ENCODE measurements at places on chromosomes 2 and 18.

DNA sequence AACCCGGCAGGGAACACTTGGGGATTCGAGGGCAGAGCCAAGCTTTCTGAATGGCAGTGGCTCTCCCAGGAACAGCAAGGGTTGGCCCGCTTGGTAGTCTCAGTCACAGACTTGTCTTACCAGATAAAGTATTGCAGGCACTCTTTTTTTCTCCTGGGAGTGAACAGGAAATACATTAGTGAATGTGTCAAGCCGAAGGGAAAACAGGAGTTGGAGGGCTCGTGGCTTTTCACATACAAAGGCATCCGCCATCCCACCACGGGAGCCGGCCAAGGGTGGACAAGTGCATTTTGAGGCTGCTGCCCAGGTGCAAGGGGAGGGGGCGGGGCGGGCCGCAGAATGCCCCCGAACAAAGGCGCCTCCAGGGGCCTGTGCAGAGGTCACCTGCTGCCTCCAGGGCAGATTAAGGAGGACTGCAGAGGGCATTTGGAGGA is 163.3 kb upstream of the SIX3 start:
- no peak for DNase-seq

GRCh38 chr2:33108483-33109443 is 162.0 kb downstream of the LTBP1 start:
- DNase-seq, result no peak

DNA sequence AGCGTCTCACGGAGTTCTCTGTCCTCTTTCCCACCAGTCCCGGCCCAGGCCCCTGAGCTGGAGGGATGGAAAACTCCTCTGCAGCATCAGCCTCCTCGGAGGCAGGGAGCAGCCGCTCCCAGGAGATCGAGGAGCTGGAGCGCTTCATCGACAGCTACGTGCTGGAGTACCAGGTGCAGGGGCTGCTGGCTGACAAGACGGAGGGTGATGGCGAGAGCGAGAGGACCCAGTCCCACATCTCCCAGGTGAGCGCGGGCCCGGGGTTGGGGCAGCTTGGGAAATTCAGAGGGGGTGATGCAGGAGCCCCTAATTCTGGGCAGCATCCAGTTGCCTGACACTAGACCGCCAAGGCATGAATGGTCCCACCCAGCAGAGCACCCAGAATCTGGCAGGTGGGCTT is 80.7 kb downstream of the CTIF start:
- DNase-seq, result no peak

- no peak for DNase-seq
Observed at GRCh38 chr2:104874230-104874629, 20.3 kb downstream of the POU3F3 start.

- DNase-seq, result no peak
Observed at GRCh38 chr2:172408143-172408766, 19.1 kb upstream of the ITGA6 start.

- peak; percentile 80 for DNase-seq
Observed at GRCh38 chr2:197145471-197146056, 165.0 kb downstream of the ANKRD44 start.

GRCh38 chr2:240250150-240250984 is 109.9 kb upstream of the OTOS start:
- no peak for DNase-seq

GRCh38 chr2:112884869-112885505 is 26.0 kb upstream of the IL37 start:
- DNase-seq, result peak; percentile 52

DNA sequence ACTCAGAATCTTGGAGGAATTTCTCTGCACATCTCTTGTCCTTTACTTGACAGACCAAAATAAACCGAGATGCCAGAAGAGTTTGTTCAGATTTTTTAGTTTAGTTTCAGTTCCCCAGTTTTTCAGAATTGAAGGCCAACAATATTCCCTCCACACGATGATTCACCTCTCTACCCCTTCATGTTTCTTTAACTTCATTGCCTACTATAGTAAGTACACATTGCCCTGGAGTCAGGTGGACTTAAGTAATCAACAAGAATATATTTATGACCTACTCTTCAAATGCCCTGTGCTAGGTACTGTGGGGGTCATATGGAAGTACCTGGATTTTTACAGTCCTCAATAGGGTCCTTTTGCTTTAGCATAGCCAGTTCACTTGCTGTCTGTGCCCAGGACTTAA is 79.6 kb upstream of the CTLA4 start:
- DNase-seq, result no peak

- no peak for DNase-seq
Observed at GRCh38 chr2:197292619-197293018, 18.0 kb downstream of the ANKRD44 start.

GRCh38 chr2:144694456-144694855 is 174.5 kb upstream of the ZEB2 start:
- DNase-seq, result no peak

DNA sequence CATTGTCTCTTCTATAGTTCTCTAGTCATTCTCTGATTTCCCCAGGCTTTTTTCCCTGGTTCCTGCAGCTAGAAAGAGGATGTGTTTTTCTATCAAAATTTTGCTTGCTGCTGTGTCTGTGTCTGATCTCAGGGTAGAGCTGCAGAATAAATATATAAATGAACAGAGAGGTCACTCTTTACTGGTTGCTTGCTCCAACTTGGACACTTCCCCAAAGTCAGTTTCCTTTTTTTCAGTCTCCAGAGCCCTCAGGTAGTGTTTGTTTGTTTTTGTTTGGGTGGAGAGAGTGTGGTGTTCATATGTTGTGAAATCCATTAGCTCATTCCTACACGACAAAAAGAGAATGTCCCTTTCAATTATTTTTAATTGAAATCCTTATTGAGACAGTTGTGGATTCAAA is 85.8 kb downstream of the CERS6 start:
- DNase-seq, result no peak

DNA sequence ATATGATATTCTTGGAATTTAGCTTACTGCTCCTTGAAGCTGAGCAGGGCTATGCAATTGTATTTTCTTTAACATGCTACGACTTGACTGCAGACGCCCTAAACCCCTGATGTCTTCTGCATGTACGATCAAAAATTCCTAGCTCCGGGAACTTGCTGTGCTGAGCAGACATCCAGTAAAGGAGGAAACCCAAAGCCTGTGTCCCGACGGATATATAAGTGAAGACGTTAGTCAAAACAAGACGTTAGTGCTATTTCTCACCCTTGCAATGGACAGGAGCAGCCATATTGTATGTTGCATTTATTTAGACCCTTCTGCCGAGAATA is 51.5 kb downstream of the SETBP1 start:
- DNase-seq, result no peak

GRCh38 chr2:15389895-15390294 is 171.2 kb downstream of the NBAS start:
- DNase-seq, result no peak

DNA sequence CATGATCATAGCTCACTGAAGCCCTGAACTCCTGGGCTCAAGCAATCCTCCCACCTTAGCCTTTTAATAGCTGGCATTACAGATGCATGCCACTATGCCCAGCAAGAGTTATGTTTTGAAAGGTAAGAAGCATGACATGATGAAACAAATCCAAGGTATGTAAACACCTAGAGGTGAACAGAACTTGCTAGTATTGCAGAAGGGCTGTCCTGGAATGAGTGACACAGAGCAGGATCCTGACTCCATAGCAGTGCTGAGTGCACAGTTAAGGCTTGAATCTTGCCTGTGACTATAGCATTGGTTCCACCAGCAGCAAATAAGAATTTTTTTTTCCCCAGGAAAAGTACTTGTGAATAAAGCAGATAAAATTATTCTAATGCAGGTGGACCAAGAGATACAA is 309.5 kb downstream of the PIK3C3 start:
- DNase-seq, result no peak

- no peak for DNase-seq
Observed at GRCh38 chr2:6445156-6445555, 420.6 kb downstream of the CMPK2 start.

Data from GDM1 (cell line).